HT-29 (cell line): ENCODE measurements at places on chromosomes 1 and 21.

GRCh38 chr1:48817505-48818114 is 40.9 kb upstream of the BEND5 start:
- DNase-seq: peak; percentile 71

- no peak for DNase-seq
These were observed 106.5 kb upstream of the RAB3GAP2 start for GRCh38 chr1:220378571-220379302.

GRCh38 chr1:235429143-235429542 is 61.9 kb downstream of the TBCE start:
- DNase-seq: no peak

- no peak for DNase-seq
These were observed 78.9 kb upstream of the C1orf174 start for GRCh38 chr1:3978990-3979325.

DNA sequence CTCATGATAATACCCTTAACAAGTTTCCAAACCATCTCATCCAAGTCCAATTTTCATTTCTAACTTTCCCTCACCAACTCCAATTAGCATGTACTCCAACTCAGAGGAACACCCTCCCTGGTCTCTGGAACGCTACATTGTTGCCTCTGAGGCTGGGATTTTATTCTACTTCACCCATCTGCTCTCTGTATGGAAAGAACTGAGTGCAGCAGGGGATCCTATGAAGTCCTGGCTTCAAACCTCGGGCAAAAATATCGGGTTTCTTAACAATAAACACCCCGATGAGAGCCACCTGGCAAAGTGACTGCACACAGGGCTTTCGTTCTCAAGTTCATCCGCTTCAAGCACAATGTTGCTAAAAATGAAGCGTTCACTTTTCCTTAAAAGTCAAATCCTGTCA is 99.6 kb downstream of the CRB1 start:
- DNase-seq: no peak

- DNase-seq: no peak
These were observed 1035.7 kb downstream of the ADGRL2 start for GRCh38 chr1:82836213-82836972.

GRCh38 chr1:34911465-34911864 is 18.0 kb downstream of the DLGAP3 start:
- no peak for DNase-seq

DNA sequence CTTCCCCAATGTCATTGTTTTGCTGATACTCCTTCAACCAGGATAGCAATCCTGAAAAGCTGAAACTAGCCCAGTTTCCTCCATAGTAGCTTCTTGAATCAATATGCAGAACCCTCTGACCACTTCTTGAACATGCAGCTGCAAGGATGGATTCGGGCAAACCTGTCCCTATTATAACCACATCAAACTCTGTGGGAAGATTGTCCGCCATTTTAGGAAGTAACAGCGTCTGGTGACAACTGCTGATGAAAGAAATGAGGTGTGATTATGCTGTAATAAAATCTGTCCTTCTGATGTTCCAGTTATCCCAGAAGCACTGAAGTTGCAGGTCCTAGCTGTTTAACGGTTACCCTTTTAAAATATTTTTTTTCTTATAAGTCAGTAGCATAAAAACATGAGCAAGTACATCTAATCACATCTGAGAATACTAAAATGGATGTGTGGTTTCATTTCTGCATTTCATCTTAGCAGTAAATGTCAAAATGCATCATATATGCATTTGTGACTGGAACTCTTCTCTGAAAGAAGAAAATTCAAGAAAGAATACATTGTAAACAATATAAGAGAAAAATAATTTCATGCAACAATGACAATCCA is 4.5 kb downstream of the CHML start:
- DNase-seq: no peak

DNA sequence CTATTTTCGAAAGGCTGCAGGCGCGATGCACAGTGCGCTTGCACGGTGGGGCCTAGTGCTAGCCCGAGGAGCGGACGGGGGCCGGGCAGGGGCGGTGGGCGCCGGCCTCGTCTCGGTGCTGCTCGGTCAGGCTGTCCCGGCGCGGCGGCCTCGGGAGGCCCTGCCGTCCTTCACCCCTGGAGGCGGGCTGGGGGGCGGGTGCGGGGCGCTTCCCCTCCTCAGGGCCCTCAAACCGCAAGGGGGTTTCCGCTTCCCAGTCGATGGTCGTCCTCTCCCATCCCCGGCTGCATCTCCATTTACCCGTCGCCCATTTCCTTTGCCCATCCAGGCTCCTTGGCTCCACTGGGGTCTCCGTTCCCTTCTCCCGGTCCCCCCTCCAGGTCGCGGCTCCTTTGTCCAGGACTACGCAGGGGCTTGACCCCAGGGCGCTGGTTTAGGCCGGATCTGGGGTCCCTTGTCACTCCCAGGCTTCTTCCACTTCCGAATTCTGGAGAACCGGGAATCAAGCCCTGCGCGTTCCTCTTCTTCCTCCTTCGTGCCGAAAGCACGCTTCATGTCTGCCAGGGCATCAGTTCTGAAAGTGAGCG is 196.3 kb upstream of the LMO4 start:
- no peak for DNase-seq

GRCh38 chr1:115426231-115426771 is 88.3 kb upstream of the NGF start:
- no peak for DNase-seq

GRCh38 chr1:36880155-36881067 is 153.9 kb downstream of the GRIK3 start:
- no peak for DNase-seq

DNA sequence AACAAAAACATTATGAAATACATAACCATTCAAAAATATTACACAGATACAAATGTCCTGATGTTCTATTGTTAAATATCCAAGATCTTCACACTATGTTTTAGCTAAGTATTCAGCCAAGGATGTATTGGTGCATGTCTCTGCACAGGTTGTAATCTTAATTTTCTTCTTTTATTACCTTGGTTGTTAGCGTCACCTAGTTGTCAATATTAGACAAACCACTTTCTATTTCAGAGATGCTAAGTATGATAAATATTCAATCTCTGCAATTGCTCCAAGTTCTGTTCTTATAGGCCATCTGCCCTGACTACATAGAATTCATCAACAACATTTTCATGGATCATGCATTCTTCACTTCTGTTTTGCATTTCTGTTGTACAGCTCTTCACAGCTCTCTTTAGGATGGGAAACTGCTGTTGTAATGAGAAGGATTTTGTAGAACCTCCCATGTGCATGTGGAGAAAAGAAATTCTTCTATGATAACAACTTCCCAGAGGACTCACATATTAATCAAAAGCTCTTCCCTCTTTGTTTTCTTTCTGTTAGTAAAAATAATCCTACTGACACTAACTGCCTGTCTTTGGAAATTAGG is 380.1 kb downstream of the NUF2 start:
- peak; percentile 29 for DNase-seq

GRCh38 chr1:17551755-17552234 is 12.3 kb downstream of the ARHGEF10L start:
- DNase-seq: peak; percentile 44

- peak; percentile 49 for DNase-seq
These were observed 50.0 kb upstream of the BOLA1 start for GRCh38 chr1:149849111-149849946.

DNA sequence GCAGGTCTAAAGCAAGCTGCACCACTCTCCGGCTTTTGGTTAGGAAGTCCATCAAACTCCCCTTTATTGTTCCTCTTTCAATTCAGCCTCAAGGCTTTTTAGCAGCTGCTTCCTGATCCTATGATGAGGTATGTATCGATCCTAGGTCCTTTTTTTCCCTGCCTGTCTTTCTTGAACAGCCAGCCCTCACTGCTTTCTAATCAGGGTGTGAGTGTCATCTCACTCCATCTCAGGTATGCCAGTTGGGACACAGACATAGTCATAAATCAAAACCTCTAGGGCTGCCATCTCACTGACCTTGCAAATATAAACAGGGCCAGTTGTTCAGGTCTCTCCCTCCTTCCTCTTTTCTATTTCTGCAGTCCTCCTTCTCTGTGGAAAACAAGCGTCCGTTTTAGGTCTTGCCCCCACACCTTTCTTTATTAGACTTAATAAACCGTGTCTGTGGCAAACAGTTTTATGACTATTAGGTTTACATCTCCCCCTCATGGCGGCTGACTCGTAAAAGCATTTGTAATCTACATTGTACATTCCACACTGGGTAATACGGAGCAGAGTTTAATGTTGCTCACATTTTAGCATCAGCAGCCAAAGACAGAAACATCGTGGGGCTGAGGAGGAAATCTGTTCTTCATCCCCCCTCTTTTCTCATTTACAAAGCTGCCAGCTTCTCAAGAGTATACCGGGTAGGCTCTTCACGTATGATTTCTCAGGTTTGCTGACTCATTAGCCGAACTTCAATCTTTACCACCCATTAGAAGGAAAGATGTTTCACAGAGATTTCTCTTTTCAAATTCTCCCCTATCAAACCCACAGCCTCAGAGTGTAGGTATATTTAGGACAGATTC is 11.6 kb downstream of the STYXL2 start:
- DNase-seq: peak; percentile 58

DNA sequence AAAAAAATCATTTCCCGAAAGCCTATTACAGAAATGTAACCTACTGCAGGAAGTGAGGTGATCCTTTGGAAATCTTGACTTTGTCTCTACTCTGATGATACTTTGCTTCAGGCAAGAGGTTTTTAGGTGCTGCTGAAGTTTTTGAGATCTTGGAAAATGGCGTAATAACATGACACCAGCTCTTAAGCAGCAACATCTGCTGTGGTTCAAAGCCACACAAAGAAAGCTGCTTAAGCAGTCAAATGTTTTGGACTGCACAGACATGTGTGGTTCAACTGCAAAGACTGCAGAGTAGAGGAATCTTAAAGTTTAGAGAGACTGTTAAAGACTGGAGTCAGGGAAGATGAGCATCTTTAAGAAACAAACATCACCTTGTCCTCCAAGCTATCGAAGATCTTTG is 139.0 kb downstream of the RASAL2 start:
- DNase-seq: no peak

DNA sequence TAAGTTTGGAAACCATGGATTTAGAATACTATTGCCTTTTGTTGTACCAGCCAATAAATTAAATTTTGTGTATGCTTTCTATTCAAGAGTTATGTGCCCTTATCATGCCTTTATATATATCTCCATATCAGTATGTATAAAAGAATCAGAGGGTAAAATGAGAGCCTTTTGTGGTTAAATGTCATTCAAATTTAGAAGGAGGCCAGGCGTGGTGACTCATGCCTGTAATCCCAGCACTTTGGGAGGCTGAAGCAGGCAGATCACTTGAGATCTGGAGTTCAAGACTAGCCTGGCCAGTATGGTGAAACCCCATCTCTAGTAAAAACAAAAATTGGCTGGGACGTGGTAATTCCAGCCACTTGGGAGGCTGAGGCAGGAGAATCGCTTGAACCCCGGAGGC is 88.9 kb downstream of the XPR1 start:
- DNase-seq: no peak

- peak; percentile 16 for DNase-seq
These were observed 38.2 kb downstream of the NTPCR start for GRCh38 chr1:232988572-232989040.

- DNase-seq: no peak
These were observed 118.6 kb downstream of the AKT3 start for GRCh38 chr1:243731301-243731891.

- no peak for DNase-seq
These were observed 92.1 kb downstream of the PRKAB2 start for GRCh38 chr1:147080006-147080661.

- no peak for DNase-seq
These were observed 18.3 kb upstream of the MAP10 start for GRCh38 chr1:232786845-232787455.

DNA sequence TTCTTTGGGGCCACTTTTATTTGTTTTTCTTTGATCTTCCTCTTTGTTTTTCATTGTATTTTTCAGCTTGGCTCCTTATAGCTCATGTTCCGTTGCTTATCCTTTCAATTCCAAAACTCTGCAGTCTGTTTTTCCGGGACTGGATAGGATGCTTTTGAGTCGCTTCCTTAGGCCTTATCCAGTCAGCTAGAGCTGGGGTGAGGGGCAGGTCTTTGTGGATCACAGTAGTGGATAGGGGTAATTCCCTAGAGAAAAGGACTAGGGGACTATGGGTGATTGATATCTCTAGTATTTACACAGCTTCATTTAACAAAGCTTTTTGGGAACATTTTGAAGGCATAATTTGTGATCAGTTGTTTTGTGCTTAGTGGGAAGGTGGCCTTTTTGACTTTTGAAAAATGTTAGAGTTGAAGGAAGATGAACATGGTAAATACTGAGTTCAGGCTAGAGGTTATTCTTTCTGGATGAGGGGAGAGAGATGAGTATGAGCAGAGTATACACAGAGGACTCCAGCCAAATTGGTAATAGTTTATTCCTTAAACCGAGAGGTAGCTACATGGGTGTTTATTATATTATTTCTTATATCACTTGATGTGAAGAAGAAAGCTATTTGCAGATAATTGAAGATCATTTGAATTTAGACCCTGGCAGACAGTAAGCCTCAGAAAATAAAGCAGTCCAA is 22.5 kb downstream of the CEP350 start:
- no peak for DNase-seq
